SHP77 (cell line): ENCODE measurements at places on chromosomes 12 and 14.

- DNase-seq: no peak
These were observed 16.9 kb downstream of the PPP4R3A start for GRCh38 chr14:91493169-91493568.

GRCh38 chr14:100844082-100844408, 18.1 kb downstream of the MEG3 start:
- no peak for DNase-seq

DNA sequence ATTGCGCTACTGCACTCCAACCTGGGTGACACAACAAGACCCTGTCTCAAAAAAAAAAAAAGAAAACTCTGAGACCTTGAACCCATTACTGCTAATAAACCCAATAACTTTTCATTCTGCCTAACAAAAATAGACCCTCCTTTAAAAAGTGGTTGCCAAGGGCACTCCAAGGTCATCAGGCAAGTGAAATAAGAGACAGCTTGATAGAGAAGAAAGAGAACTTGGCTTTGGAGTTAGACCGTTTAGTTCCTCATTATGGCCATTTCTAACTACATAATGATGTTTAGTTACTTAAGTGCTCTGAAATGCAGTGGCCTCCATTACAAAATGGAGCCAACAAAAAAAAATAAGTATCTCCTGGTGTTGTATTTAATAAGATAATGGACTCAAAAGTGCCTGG, 55.9 kb downstream of the PHLDA1 start:
- no peak for DNase-seq

- peak; percentile 64 for DNase-seq
These were observed 77.5 kb upstream of the KRAS start for GRCh38 chr12:25328072-25328712.

DNA sequence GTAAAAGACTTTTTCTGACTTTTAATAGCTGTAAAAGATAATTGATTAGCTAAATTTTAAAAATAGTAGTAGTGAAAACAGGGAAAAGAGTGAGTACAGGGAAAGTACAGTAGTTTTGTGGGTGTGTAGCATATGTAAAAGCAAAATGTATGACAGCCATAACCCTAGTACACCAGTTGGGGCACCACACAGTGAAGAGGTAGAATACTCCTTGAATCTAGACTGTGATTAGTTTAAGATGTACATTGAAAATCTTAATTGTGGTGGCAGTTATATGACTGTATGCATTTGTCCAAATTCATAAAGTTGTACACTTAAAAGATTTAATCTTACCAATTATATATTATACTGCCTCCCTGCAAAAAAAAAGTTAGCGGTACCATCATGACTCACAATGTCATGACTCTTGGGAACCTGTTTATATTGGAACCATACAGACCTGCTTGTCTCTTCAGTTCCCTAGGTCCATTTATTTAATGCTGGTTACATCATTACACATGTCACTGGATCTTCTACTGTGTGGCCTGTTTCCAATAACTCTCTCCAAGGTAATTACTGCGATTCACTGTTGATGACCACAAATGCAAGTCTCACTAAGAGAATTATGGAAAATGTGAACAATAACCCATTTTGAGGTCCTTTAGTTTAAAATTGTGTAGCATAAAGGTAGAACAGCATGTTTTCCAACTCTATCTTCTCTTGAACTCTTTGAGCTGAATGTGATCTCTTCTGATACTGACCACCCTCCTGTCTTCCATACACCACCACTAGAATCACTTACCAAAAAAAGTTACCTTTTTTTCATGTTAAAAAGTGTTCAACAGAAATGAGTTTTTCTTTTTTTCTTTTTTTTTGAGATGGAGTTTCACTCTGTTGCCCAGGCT, 264.2 kb upstream of the AMIGO2 start:
- no peak for DNase-seq

DNA sequence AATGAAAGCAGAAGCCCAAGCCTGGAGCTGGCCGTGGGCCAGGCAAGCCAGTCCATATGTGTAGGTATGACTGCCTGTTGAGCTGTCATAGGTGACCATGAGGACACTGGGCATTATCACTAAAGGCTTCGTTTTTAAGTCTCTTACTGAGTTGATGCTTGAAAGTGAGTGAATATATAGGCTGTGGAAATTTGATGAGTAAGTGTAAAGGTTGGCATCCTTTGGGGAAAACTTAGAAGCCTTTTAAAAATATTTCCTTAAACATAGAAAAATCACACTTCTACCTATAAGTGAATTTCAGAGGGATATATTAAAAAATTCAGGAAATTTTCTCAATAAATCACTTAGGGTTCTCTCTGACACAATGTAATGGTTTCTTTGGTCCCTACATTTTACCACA, 396.5 kb downstream of the FOXG1 start:
- DNase-seq: no peak

GRCh38 chr12:100984796-100985195, 190.2 kb downstream of the ANO4 start:
- DNase-seq: no peak

- no peak for DNase-seq
These were observed 19.5 kb downstream of the PTGDR start for GRCh38 chr14:52286661-52287649.

- DNase-seq: no peak
These were observed 374.7 kb downstream of the KCNH5 start for GRCh38 chr14:62670526-62670925.

- DNase-seq: no peak
These were observed 17.1 kb downstream of the DEGS2 start for GRCh38 chr14:100142073-100143040.

GRCh38 chr12:95240556-95240955, 22.9 kb downstream of the VEZT start:
- no peak for DNase-seq

DNA sequence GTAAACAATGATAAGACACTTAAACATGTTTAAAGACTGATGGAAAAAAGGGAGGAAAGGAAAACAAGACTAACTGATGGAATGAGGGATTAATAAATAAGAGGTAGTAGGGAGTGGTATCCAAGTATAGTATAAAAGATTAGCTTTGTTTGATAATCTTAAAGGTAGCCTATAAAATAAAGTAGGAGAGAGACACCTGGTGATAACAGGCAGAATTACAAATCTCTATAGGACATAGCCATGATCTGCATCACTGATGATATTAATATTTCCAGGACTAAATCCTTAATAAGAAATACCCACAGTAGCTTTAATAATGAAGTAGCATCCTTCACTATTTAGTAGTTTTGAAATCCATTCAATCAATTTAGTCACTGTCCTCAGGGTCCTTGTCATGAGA, 30.4 kb downstream of the DLGAP5 start:
- no peak for DNase-seq

DNA sequence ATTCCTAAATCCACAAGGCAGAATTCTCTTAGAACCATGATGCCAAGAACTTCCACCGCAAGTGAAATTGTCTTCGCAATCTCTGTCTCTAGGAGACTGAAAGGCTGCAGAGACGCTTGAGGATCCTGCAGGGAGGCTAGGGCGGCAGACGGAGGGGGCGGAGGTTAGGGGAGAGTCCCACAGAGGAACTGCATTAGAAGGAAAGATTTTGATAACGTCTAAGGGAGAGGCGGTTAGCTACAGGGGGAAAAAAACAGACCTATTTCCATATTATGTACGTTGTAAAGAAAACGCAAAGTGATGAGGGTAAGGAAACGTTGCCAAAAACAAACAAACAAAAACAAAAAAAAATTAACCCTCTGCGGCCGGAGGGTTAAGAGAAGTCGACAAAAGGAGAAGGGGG, 595 bp downstream of the KLHL28 start:
- DNase-seq: peak; percentile 33

DNA sequence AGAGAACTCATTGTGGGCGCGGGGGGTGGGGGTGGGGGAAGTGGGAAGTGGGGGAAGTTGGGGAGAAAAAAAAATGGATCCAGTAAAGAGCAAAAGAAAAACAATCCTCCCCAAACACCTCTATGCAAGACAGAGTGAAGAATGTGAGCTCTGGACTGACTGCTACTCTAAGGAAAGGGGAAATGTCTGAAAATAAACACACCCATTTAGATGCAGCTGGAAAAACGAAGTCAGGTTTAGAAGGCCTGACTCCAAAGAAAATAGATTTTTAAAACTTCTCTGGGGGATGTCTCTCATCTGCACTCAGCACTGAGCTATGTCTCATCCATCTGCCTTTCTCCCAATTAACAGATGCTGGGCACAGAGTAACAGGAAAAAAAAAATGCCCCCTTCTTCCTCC, 904.4 kb downstream of the GALC start:
- no peak for DNase-seq

GRCh38 chr12:58068706-58069105, 127.3 kb downstream of the ATP23 start:
- no peak for DNase-seq

- DNase-seq: peak; percentile 41
These were observed 477.0 kb downstream of the DPF3 start for GRCh38 chr14:72416892-72417291.

DNA sequence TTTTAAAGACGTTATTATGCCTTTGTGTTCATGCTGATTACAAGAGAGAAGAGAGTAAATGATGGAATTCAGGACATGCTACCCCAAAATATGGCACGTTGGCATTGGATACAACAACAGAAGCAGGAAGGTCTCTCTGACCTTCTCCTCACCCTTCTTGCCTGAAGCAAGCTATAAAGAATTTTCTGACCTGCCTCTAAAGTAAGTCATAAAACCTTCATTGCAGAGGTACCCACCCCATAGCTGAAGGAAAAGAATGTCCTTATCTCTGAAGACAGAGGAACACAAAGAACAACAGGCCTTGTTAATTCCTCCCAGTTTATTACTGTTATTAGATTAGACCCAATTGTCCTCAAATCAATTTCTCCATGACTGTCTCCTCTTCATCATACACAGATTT, 176.2 kb downstream of the FBXL14 start:
- DNase-seq: no peak

GRCh38 chr14:73896521-73896920, 9.9 kb downstream of the ZNF410 start:
- DNase-seq: no peak

GRCh38 chr14:25116607-25117006, 66.7 kb upstream of the STXBP6 start:
- DNase-seq: no peak

- no peak for DNase-seq
These were observed 500.4 kb downstream of the GALC start for GRCh38 chr14:87492561-87492960.

- DNase-seq: no peak
These were observed 175.2 kb upstream of the ATP2B1 start for GRCh38 chr12:89883630-89884389.

- DNase-seq: no peak
These were observed 63.6 kb downstream of the DAAM1 start for GRCh38 chr14:59251811-59252771.

DNA sequence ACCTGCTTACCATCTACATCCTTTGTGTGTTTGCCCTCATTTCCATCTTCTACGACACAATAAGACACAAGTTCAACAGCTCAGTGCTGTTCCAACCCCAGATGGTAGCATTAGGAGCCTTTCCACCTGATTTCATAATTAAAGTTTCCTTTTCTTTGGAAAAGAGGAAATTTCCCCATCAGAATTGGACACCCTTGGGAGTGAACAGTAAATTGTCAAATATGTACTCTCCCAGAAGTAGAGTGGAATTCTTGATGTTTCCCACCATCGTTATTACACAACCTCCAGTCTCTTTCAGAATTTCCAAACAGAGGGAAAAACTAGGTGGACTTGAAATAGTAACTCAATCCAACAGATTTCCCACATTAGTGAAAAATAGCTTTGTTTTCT, 337.6 kb upstream of the OR4E1 start:
- no peak for DNase-seq

- DNase-seq: no peak
These were observed 71.4 kb upstream of the SRSF5 start for GRCh38 chr14:69695322-69696203.

DNA sequence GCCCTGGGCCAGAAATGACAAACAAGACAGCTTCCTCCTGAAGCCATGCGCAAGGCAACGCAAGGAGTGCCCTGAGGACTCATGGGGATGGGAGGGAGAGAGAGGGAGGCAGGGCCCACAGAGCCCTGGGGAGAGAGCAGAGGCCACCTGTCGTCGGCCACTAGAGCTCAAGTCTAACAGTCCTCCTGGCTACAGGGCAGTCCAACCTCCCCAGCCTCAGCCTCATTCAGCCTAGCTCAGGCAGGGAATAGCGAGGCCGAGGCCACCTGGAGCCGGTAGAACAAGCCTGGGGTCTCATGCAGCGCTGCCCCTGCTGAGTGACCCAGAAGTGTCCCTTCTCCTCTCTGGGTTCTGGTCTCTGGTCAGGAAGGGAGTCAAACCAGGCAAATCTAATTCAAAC, 69.5 kb downstream of the BCL11B start:
- no peak for DNase-seq

GRCh38 chr14:33081259-33081658, 142.6 kb downstream of the NPAS3 start:
- peak; percentile 82 for DNase-seq

DNA sequence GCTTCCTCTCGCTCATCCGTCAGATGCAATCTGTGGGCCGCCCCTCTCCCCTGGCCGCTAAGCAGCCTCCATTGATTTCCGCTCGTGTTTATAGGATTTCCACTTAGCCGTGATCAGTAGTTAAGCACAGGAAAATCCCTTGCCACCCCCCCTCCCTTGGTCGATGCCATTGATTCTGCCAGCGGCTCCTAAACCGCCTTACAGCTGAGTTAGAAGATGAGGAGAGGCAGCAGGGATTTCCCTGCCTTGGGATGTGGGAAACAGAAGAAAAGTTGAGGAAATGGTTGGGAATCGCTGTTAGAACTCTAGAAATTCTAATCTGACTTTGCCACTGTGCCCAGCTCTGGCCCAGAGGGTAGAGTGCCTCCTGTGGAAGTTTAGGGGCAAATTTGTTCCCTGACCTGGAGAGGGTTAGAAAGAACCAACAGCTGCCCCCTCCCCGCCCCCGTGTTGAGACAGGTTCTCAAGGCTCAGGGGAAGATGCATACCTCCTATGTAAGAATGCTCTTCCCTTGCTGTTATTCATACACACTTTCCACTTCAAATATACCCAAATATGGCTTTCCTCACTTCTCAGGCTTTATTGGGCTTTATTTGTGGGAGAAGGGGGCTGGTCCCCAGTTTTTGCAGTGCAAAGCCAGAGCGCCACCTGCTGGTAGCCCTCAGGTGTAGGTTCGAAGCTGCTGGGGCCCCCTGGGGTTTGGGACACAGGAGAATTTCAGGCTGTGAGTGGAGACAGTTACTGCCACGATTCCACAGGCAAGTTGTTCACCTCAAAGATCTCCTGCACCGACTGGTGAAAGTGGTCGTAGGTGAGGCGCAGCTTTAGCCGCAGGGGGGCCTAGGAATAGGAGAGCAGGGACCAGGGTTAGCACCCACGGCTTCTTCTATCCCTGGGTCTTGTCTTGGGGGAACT, 3.2 kb downstream of the THTPA start:
- peak; percentile 56 for DNase-seq

DNA sequence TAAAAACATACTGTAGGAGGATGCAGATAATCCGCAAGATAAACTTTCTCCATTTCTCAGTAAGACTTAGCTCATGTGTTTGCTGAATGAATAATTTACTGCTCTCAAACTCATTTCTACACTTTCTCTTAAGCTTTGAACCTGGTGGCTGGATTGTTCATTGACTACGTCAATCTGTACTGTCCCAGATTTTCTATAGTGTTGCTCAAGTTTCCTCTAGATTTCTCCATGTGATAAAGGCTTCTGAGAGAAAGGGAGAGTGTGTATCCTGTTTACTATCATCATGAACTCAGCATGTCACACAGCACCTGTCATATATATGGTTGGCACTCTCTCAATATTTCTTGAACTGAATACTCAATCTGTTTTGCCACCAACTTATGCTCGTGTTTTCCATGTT, 518.0 kb upstream of the TBX3 start:
- no peak for DNase-seq
